Stimulated activated CD4-positive, alpha-beta T cell treated with anti-CD3 and anti-CD28 coated beads, Interleukin-4, amount 100 ng/mL, for 1 hour (primary cell): ENCODE measurements at places on chromosomes 6 and 20.

- no peak for DNase-seq
Observed at GRCh38 chr6:148502083-148502772, 159.6 kb downstream of the SASH1 start.

GRCh38 chr6:152605941-152606340 is 31.2 kb downstream of the SYNE1 start:
- no peak for DNase-seq

- no peak for DNase-seq
Observed at GRCh38 chr6:36610041-36610955, 16.1 kb downstream of the SRSF3 start.

DNA sequence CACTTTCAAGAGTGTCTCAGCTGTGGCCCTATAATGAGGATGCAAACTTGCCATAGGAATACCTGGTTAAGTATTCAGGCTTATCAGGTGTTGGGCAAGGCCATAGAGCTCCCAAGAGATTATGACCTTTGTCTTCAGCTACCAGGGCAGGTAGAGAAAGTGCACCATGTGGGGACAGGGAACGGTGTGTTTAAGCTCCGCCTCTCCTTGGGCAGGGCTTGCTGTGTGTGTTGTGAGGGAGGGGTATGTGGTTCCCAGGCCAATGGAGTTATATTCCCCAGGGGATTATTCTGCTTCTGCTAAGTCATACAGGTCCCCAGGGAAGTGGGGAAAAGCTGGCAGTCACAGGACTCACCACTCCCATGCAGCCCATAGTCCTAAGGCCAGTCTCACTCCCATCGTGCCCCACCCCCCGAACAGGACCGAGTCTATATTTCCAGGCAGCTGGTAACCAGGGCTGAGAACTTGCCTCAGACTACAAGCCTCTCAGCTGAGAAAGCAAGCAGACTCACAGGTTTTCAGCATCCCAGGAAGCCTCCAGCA is 660.2 kb downstream of the HTR1B start:
- no peak for DNase-seq

- peak; percentile 43 for DNase-seq
Observed at GRCh38 chr6:89117211-89118108, at the start of gene SRSF12. Gene SRSF12 (minus strand): TSS chr6:89118071. CDS start chr6:89117887, 184 bp downstream.

DNA sequence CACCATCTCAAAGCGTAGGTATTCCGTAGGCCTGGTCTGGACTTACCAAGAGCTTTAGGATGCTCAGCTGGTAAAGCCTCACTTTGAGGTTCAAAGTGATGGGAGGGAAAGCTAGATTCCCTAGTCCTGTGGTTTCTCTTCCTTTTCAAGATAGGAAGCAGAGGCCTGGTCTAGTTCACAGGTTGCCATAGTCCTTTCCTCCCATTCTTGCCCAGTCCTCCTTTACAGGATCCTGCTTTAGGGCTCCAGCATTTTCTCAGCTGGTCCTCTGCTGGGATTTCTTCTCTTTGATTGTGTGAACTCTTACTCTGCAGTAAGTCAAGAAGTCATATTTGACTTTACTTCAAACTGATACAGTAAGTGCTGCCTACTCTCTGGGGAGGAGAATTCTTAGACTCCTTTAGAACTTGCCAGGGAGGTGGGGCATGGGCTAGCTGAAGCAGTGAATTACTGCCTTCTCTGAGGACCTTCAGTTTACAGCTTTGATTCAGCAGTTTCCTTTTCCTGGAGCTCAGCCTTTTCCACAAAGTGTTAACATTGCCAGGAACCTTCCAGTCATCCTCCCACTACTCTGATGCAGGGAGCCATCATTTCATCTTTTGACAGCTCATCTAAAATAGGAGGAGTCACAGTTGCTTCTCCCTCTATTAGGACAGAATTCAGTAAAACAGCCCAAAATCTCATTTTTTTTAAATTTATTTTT is 42.8 kb upstream of the PLCG1 start:
- no peak for DNase-seq

DNA sequence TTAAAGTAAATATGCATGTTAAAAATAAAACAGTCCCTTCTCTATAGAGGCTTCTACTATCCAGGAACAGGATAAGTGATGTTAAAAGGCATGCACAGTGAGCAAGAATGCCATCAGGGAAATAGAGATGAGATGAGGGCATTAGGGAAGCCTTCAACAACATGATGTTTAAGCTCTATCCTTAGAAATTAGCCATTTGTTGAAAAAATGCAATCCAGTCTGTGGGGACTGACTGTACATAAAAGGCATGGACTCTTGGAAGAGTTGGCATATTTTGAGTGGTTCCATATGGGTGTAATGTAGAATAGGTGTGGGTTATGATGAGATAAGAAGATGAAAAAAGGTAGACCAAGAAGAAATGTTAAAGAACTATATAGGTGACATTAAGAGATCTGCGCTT is 5.8 kb downstream of the KIAA0319 start:
- DNase-seq: no peak

DNA sequence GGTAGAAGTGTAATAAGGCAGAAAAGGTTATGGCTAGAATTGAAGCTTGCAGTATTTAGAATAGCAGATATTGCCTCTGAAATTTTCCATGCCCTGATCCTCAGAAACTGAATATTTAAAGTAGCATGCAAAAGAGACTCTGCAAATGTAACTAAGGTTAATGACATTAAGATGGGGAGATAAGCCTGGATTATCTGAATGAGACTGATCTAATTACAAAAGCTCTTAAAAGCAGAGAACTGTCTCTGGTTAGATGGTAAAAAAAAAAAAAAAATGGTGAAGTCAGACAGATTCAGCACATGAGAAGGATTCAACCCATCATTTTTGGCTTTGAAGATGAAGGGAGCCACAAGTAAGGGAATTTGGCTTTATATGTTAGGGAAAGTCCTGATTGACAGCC is 503.7 kb upstream of the IRAK1BP1 start:
- DNase-seq: no peak

DNA sequence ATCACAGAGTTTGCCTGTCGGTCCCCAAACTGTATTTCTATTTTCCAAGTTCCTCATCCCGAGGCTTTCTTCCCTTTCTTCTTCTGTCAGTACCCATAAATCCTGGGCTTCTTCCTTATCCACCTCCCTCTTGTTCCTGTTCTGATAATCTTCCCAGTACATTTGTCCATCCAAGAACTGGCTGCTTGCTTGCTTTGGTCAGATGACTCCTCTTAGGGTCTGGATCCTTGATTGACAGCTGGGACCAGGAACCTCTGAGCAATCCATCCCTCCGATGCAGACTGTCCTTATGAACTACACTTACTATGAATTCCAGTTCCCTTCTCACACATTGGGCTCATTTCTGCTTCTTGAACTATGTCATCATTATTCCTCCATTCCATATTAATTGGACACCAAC is 275.3 kb upstream of the CITED2 start:
- no peak for DNase-seq

GRCh38 chr20:32018269-32019155 is 8.3 kb downstream of the CCM2L start:
- DNase-seq: peak; percentile 45

- DNase-seq: no peak
Observed at GRCh38 chr20:5197847-5198650, 71.2 kb downstream of the CDS2 start.

GRCh38 chr6:166045173-166045859 is 122.3 kb downstream of the TBXT start:
- DNase-seq: no peak

DNA sequence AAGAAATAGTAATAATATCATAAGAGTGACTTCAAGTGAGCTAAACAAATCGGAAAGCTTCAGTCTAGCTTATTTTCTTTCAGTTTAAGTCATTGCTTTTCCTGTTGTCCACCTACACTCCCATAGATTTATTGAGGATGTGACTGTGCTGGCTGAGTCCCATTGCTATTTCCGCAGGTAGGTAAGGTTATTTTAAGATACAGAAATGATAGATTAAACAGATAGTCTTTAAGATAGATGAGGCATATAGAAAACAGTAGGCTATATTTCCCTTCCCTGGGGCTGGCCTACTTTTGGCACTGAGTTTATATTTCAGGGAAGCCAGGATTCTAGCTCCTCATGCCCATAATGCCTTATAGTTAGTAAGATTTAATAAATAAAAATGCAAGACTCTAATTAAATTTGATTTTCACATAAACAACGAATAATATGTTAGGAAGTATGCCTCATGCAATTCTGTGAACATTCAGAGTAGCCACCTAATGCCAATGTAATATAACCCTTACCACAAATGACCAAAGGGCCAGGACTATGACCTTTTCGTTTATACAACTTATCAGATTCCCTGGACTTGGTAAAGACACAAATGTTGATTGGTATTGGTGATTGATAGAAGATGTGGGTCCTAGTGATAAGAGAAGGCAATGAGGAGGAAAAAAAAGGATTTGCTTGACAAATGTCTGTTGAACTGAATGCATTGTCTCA is 1079.3 kb downstream of the EPHA7 start:
- DNase-seq: no peak

DNA sequence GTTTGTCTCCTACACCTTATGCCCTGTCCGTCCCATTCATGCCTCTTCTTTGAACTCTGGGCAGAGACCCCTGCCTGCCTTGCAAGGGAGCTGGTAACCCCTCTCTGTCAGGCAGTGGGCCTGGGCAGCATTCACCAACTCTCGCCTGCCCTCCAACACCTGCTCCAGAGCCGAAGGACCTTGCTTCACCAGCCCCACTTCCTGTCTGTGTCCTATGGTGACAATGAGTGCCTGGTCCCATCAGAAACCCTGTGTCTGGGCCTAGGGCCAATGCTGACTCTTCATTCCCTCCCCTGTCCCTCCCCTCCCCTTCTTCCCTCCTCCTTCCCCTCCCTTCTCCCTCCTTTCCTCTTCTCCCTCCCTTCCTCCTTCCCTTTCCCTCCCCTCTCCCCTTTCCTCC is 22.8 kb upstream of the PCMTD2 start:
- no peak for DNase-seq

GRCh38 chr20:57866250-57867106 is 156.7 kb upstream of the PMEPA1 start:
- no peak for DNase-seq

DNA sequence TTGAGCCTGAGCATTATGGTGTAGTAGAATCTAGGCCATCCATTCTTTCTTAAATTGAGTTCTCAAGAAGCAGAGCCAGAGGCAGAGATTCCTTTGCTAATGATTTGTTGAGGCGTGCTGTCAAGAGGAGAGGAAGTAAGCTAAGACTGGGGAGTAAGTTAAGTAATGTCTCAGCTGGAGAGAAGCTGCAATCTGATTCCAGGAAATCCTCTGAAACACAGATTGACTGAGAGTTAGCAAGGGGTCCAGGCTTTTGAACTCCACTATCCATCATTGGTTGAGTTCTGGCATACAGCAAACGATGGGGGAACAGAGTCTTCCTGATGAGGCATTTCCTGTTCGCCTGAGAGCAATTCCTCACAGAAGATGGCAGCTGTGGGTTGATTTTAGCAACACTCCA is 207.4 kb upstream of the RAB32 start:
- DNase-seq: no peak

DNA sequence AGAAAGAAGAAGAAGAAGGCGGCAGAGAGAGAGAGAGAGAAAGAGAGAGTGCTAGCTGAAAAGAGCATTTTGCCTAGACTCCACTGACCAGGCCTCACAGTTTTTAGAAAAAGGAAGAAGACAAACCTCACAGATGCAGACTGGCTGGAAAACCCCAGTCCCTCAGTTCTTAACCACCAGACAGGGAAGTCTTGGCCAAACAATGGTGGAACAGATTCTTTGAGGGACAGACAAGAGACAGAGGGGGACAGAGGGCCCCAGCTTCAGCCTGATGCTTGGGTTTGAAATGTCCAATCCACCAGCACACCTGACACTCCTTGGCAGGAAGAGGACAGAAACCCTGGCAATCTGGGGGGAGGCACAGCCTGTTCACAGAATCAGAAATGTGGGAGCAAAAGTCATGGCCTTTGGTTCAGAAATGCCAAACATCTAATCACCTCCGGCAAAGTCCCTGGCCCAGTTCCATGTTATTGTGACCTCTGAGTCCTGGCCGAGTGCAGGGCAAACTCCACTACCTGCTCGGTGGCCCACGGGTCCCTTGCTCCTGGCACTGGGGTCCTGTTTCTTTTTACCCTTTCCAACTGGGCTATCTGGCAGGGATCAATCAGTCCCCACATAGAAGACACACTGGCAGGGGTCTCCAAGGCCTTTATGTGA is 235.2 kb downstream of the LY86 start:
- DNase-seq: no peak

DNA sequence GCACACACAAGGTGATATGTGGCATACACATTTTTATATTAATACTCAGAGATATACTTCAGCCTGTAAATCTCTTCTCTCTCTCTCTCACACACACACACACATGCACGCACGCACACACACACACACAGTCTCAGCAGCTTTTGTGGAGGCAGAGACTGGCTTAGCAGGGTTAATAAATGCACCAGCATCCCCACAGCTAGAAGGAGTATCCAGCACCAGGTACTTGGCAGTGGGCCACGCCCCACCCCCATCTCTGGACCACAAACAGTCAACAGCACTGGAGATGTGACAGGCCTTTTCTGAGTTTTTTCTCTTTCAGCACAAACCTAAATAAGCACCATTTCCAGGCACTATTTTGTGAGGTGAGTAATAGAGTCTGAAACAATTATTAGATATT is 47.3 kb upstream of the LRFN2 start:
- no peak for DNase-seq

DNA sequence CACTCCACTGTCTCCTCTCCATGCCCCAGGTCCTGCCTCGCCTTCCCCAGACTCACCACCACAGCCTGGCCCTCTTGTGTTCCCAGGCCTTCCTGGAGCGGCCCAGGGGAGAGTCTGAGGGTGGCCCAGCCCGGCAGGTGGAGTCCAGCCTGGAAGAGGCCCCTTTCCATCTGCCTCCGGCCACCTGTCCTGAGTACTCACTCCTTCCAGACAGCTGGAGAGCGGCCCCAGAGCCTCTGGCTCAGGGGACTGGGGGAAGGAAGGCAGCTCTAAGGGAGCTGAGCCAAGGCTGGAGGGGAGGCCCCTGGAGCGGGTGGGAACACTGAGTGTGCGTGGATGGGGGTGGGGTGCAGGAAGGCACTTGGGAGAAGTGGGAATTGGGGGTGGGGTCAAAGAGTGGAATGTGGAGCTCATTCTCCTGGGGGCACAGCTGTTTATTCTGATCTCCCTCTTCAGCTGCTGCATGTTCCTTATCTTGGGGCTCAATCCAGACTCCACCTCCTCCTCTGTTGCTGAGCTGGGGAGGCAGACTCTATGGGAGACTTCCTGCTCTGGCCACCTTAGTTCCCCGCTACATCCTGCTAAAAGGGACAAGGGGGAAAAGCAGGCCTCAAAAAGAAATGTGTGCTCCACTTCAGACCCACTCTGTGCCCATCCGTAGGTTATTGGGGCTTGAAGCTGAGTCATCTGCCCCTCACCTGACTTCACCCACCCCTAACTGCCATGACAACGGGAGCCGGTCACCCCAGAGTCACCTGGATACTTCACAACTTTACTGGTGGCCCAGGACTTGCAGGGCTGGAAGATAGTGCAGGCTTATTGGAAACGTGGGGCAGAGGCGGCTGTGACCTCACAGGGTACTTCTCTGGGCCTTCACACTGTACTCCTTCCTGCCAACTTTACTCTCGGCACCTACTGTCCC is 19.5 kb upstream of the TAF8 start:
- peak; percentile 50 for DNase-seq

GRCh38 chr6:119669221-119669620 is 319.7 kb upstream of the MAN1A1 start:
- no peak for DNase-seq

- DNase-seq: no peak
Observed at GRCh38 chr6:150078788-150079187, 9.9 kb upstream of the ULBP3 start.

GRCh38 chr20:22536956-22537756 is 47.2 kb downstream of the FOXA2 start:
- no peak for DNase-seq

- no peak for DNase-seq
Observed at GRCh38 chr6:30483677-30484279, 5.5 kb upstream of the HLA-E start.

GRCh38 chr20:10541668-10542411 is 106.7 kb downstream of the SLX4IP start:
- no peak for DNase-seq
